Adrenal gland (tissue), 19 donors: ENCODE measurements at places on chromosomes 12 and 14. TPM values are rescaled to one million over a fixed set of nuclear protein-coding genes. Genes with fewer than 3 reads are reported as not detected.

Gene SLC6A13
- total RNA-seq = 0.83 TPM

Gene SLC4A8
- 3.0 TPM for total RNA-seq

Gene LTBR
- total RNA-seq = 123 TPM

Gene KRT82
- total RNA-seq = not detected

Gene SLC25A21
- total RNA-seq = 3.8 TPM

DNA sequence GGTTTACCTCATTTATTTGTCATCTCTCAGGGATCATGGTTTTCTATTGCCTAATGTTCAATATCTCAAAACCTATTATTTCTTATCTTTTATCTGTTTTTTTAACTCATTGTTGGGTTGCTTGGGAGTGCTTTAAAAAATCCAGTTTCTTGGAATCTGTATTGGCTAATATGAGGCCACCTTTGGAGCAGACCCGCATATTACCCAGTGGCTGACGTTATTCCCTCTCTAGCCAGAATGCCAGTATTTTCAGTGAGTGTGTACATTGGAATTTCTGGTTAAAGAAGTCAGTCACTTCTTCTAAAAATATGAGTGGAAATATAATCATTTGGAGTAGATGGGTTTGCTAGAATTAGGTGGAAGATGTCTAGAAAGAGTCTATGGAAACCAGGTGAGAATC is 38.3 kb downstream of the PRMT8 start:
- no peak for DNase-seq

DNA sequence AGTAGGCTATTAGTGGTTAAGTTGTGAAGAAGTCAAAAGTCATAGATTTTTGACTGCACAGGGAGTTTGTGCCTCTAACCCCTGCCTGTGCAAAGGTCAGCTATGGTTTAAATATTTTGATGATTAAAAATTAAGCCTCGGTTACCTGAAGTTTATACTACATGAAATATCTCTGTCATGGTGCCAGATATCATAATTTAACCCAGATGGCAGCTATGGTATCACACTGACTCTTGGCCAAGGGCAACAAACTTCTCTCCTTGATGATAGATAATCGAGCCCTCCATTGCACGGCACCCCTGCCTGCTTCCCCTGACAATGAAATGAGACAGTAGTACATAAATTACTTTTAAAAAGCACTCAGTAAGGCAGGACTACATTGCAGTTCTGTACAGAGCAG is 80.8 kb downstream of the SLC35F4 start:
- DNase-seq = no peak

DNA sequence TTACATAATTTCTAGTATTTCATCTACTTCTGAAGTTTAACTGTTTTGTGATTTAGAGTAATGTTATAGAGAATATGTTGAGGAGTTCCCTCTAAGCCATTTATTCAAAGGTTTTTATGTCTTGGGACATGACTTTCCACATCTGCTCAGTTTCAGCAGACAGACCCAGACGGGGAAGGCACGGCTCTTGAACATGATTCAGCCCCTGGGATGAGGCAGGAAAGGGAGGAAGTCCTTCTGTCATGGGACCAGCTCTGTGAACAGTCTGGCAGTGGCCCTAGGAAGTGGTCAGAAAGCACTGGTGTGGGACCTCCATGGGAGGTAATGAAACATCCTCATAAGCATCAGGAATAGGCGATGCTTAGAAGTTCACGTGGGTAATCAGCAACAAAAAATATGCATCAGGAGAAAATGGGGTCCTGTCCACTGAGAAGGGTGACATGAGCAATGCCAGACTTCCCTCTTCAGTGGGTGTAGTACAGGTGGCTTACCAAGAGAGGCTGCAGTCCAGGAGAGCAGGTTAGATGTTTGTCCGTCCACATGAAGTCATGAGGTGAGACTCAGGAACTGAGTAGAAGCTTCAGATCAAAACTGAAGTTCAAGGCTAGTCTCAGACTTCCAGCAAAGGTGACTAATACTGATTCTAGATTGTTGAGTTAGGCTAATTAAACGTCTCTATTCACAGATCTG is 248.5 kb downstream of the IPO8 start:
- no peak for DNase-seq

DNA sequence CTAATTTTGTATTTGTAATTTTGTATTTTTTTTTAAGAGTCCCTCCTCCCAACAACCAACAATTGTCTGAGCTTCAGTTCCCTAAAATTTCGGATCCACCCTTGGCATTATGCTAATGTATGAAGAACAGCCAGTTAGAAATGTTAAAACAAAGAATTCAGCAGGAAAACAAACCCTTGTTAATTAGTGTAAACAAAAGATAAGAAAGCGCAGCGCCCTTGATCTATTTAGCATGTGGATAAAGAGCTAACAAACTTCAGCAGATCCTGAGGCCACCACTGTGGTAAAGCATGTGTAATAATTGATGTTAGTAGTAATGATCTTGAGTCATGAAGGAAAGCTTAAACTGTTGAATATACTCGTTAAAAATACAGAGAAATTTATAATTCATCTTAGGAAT is 199.8 kb downstream of the TMX1 start:
- no peak for DNase-seq

DNA sequence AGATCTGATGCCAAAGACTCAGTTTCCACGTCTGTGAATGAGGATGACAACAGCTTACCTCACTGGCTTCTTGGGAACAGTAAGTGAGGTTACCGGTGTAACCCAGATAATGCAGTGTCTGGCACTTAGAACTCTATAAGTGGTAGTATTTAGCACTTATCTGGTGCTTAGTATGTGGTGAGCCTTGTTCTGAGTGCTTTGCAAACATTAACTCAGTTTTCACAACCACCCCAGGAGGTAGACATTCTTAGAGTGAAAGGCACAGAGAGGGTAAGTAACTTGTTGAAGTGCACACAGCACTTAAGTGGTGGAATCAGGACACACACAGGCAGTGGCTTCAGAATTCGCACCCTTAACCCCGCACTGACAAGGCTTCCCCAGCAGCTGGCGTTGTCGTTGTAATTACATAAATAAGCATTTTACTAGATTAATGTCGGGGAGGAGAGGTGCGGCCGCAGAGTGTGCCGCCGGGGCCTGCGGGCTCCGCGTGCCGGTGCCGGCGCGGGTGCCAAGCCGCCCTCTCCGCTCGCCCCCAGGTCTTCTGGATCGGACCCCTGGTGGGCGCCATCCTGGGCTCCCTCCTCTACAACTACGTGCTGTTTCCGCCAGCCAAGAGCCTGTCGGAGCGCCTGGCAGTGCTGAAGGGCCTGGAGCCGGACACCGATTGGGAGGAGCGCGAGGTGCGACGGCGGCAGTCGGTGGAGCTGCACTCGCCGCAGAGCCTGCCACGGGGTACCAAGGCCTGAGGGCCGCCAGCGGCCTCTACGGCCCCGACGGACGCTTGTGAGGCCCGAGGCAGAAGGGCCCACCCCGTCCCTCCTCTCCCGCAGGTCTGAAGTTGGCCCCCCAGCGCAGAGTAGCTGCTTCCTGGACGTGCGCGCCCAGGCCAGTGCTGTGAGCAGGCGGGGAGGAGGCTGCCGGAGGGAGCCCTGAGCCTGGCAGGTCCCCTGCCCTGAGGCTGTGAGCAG is 4.6 kb downstream of the AQP2 start:
- no peak for DNase-seq

DNA sequence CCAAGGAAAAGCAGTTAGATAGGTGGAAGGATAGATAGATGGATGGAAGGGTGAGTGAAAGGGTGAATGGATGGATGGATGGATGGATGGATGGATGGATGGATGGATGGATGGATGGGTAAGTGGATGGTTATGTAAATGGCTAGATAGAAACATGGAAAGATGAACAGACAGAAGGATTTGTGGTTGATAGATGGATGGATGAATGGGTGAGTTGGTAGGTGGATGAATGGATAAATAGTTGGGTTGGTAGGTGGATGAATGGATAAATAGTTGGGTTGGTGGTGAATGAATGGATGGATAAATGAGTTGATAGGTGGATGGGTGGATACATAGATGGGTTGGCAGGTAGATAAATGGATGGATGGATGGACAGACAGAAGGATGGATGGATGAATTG is 30.3 kb upstream of the FAM222A start:
- DNase-seq = no peak

DNA sequence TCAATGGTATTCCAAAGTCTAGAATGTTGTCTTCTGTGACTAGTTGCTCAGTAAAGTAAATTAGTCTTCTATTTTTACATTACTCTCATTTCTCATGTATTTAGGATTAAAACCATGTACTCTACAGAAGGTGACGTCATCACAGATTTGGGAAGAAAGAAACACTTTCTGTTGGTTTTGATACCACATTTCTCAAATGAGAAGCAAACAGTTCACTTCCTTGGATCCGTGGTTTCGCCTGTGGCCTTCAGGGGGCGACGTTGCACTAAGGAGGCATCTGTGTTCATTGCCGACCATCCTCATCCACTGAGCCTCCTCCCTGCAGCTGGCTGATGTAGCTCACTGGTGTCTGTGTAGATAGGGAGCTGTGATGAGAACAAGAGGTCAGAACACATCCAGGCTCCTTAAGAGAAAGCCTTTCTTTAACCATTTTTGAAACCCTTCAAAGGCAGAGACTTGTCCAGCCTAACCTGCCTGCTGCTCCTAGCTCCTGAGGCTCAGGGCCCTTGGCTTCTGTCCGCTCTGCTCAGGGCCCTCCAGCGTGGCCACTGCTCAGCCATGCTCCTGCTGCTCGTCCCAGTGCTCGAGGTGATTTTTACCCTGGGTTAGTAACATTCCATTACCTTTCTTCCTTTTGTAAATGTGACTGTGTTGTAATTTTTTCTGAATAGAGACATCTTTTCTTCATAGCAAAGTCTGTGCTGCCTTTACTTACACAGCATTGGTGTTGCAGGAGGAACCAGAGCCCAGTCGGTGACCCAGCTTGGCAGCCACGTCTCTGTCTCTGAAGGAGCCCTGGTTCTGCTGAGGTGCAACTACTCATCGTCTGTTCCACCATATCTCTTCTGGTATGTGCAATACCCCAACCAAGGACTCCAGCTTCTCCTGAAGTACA is 220.6 kb upstream of the OR4E1 start:
- no peak for DNase-seq

GRCh38 chr12:39144613-39145061 is 239.2 kb upstream of the CPNE8 start:
- DNase-seq = no peak

GRCh38 chr12:91335699-91336098 is 153.1 kb upstream of the DCN start:
- DNase-seq = no peak

GRCh38 chr12:12951504-12951903 is 466 bp downstream of the GPRC5D start:
- DNase-seq = no peak

GRCh38 chr12:133256321-133256720 is 20.6 kb upstream of the ANHX start:
- no peak for DNase-seq

GRCh38 chr12:93591137-93591868 is 18.8 kb downstream of the SOCS2 start:
- peak; percentile 85 for DNase-seq

GRCh38 chr12:79764641-79765040 is 73.9 kb upstream of the PAWR start:
- no peak for DNase-seq

GRCh38 chr14:61542848-61543790 is 152.2 kb upstream of the HIF1A start:
- peak; percentile 60 for DNase-seq

GRCh38 chr14:76502638-76503037 is 126.7 kb downstream of the ESRRB start:
- no peak for DNase-seq
